Epithelial cell of umbilical artery (primary cell): ENCODE measurements at places on chromosomes 16 and 17. TPM values are rescaled to one million over a fixed set of nuclear protein-coding genes. Genes with fewer than 3 reads are reported as not detected.

Gene OSGIN1
- 0.91 and 0.97 TPM in 2 replicates for total RNA-seq

Gene STARD3
- total RNA-seq: 16.7 and 19.8 TPM in 2 replicates

Gene RCVRN
- total RNA-seq: not detected in 2 replicates

Gene QPRT
- 0.32 and 1.4 TPM in 2 replicates for total RNA-seq

Gene HS3ST2
- total RNA-seq: under 0.01 TPM in 1 of 2 replicates, not detected in the other

Gene EARS2
- total RNA-seq: 20.1 and 23.4 TPM in 2 replicates

Gene MC1R
- 1.3 and 3.3 TPM in 2 replicates for total RNA-seq

Gene SRCIN1
- total RNA-seq: 0.32 TPM in 1 of 2 replicates, not detected in the other

Gene MMP28
- total RNA-seq: 4.6 and 10.4 TPM in 2 replicates

Gene SOX15
- not detected in 2 replicates for total RNA-seq

Gene CCL22
- total RNA-seq: not detected in 2 replicates

Gene CDRT15
- total RNA-seq: not detected in 2 replicates

Gene PITPNC1
- 5.8 and 10.4 TPM in 2 replicates for total RNA-seq

Gene RHBDL1
- total RNA-seq: 0.30 and 0.65 TPM in 2 replicates

Gene KRT12
- total RNA-seq: not detected in 2 replicates

Gene CA4
- not detected in 2 replicates for total RNA-seq

Gene SLC5A10
- total RNA-seq: not detected in 2 replicates

Gene CHST4
- total RNA-seq: not detected in 2 replicates

Gene CMTM2
- not detected in 2 replicates for total RNA-seq

Gene TP53TG3F
- total RNA-seq: not detected in 2 replicates

Gene PRSS53
- total RNA-seq: 0.32 and 1.2 TPM in 2 replicates

Gene OTOP2
- total RNA-seq: not detected in 2 replicates

Gene KRTAP2-1
- total RNA-seq: not detected in 2 replicates

Gene NXPH3
- under 0.01 and 0.61 TPM in 2 replicates for total RNA-seq

Gene YBX2
- 0.15 TPM in 1 of 2 replicates, not detected in the other for total RNA-seq

Gene RPGRIP1L
- 7.8 and 12.0 TPM in 2 replicates for total RNA-seq

Gene CRHR1
- total RNA-seq: not detected in 2 replicates

Gene ARL5C
- total RNA-seq: not detected in 2 replicates

Gene OXLD1
- total RNA-seq: 33.7 and 39.6 TPM in 2 replicates

Gene NOXO1
- not detected in 2 replicates for total RNA-seq

Gene MYH13
- total RNA-seq: not detected in 2 replicates

Gene RAB37
- total RNA-seq: under 0.01 and 0.46 TPM in 2 replicates

Gene PAQR4
- total RNA-seq: 9.1 and 15.3 TPM in 2 replicates

Gene FTO
- total RNA-seq: 48.1 and 82.4 TPM in 2 replicates

Gene NOG
- 1.4 and 1.6 TPM in 2 replicates for total RNA-seq

Gene MPP2
- total RNA-seq: 0.97 and 1.7 TPM in 2 replicates

Gene TNP2
- total RNA-seq: not detected in 2 replicates

Gene ASGR1
- total RNA-seq: 5.5 and 9.1 TPM in 2 replicates

Gene C16orf78
- not detected in 2 replicates for total RNA-seq
